Activated naive CD4-positive, alpha-beta T cell treated with anti-CD3 and anti-CD28 coated beads, Interleukin-2, amount 50 U/mL, for 16 hours (primary cell): ENCODE measurements at places on chromosomes 3 and 15.

DNA sequence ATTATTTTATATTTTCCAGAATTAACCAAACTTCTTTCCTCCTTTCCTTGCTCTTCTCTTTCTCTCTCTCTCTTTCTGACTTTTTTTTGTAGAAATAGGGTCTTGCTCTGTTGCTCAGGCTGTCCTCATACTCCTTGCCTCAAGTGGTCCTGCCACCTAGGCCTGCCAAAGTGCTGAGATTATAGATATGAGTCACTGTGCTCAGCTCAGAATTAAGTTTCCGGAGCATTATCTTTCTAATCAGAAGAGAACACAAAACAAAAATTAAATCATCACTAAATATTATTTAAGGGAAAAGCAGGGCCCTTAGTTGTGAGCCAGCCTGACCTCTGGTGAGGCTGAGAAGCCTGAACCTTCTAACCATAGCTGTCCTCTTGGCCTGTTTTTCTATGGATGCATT, 168.2 kb downstream of the SOX2 start:
- no peak for DNase-seq

DNA sequence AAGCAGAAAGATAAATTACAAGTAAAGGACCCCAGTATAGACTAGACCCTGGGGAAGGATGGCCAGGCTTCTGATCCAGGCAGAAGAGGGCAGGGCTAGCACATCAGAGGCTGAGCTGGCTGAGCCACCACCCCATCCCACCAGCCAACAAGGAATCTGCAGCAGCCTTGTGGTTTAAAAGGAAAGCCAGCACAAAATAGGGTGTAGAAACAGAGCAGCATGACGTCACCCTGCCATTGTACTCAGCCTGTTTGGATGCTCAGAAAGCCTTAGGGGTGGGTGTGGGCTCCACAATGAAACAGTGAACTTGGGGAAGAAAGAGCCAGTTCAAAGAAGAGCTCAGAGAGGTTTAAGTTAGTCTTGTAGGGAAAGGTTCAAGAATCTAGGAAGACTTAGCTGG, 28.2 kb downstream of the DUOX1 start:
- no peak for DNase-seq

GRCh38 chr3:115986555-115987207, 363.4 kb downstream of the GAP43 start:
- DNase-seq = no peak

DNA sequence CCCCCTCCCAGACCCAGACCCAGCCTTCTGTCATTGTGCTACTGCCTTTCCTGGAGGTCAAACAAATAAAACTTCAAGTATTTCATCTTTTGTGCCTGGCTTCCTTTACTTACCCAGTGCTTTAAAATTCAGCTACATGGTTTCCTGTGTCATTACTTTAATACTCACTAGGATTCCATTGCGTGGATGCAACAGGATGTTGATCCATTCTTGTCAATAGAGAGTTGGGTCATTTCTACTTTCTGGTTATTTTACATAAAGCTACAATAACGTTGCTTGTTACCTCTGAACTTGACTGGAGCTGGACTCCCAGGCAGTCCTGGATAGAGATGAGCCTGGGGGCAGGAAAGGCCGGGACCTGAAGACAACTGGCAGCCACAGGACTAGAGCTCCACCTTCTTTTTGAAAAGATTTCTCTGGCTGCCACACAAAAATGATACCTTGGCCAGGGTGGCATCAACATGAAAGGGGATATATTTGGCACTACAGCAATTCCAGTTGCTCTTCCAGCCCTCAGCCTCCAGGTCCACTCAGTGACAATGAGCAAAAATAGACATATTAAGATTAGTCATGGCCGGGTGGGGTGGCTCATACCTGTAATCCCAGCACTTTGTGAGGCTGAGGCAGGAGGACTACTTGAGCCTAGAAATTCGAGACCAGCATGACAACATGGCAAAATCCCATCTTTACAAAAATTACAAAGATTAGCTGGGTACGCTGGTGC, 23.3 kb upstream of the HEG1 start:
- no peak for DNase-seq

- DNase-seq = no peak
These were observed 219.7 kb downstream of the WNT5A start for GRCh38 chr3:55267206-55267930.

DNA sequence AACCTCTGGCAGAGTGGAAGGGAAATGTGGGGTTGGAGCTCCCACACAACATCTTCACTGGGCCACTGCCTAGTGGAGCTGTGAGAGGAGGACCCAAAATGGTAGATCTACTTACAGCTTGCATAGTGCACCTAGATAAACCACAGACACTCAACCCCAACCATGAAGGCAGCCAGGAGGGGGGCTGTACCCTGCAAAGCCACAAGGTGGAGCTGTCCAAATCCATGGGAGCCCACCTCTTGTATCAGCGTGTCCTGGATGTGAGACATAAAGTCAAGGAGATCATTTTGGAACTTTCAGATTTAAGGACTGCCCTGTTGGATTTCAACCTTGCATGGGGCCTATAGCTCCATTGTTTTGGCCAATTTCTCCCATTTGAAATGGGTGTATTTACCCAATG, 20.9 kb downstream of the TP63 start:
- DNase-seq = no peak

DNA sequence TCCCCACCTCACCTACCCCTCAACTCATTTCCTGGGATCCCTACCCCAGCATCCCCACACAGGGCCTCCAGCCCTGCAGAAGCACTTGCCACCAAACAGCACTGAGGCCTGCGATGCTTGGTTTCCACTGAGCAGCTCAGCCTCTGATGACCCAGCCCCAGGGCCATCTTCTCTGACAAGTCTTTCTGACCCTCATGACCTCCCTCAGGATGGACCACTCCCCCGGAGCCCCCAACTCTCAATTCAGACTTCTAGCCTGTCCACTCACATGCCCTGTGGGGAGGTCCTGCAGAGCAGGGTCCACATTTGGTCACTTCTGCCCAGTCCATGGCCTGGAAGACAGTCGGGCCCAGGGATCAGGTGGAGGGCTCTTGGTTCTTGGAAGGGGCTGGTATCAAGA, 63.4 kb upstream of the SPATA12 start:
- no peak for DNase-seq

GRCh38 chr15:88090481-88091011, 166.0 kb downstream of the NTRK3 start:
- DNase-seq = no peak

DNA sequence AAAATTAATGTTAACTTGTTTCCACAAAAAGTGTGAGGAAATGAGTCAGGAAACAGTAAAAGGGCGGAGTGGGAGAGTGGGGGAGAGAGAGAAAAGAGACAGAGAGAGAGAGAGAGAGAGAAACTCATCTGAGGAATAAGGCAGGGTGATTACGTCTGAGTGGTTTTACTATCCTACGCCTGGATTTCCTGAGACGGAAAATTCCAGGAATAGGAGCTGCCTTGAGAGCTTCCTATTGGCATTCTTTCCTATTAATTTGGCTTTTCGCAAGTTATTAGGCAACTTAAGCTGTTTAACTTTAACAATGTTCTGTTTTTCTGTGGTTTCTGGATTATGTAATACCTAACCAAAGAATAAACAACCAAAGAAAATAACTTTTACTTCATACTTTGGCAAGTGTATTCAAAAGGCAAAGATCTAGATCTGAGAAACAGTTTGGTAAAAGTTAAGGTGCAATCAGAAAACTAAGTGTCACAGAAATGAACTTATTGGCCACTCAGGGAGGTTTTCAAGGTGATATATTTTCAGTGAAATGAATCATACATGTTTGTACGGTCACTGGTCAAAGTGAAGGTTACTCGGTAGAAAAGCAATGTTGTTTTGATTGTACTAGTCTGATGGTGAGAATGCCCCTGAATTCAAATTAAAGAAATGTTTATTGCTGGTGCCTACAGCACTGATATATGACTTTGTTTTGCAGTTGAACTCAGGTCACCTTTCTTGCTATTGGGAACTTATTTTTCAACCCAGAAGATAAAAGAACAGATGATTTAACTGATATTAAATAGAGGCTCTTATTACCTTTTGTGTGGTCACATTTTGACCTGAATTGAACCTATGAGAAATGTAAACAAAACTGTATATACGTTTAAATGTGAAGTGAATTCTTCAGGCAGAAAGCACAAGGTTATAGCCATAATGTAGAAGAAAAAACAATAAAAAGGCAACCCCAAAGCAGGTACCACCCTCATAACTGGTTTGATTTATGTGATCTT, 39.9 kb upstream of the TNFSF10 start:
- DNase-seq = peak; percentile 29

DNA sequence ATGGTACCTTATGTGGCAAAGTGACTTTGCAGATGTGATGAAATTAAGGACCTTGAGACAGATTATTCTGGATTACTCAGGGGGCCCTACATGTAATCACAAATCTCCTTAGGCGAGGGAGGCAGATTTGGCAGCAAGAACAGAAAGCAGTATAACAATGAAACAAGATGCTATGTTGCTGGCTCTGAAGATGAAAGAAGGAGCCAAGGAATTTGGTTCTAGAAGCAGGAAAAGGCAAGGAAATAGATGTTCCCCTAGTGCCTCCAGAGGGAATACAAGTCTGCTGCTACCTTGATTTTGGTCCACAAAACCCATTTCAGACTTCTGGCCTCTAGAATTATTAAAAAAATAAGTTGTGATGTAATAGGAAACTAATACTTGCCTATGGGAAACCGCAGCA, 64.5 kb downstream of the PIK3R4 start:
- DNase-seq = no peak

DNA sequence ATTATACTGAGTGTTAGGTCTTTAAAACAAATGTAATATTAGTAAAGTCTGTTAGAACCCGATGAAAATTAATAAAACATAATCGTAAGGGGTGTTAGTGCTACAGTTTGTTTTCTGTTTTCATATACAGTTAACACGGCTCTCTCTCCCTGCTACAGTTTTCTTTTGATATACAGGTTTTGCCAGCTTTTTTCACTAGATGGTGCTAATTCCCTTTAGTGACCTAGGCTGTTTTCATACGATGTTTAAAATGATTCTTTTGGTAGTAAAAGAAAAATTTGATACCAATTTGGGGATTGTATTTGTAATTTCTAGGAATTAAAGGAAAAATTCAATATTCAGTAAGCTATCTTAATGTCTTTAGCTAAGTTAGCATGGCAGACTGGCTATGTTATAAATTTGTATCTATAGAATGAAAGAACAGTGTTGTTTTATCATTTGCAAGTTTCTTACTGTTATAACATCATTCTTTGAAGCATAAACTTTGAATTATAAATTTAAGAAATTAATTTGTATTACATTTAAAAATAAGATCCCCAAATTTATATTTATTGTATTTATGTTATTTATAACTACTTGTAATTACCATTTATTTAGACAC, 11.5 kb downstream of the APH1B start:
- no peak for DNase-seq

GRCh38 chr3:188918093-188918492, 253.7 kb upstream of the TPRG1 start:
- DNase-seq = no peak

DNA sequence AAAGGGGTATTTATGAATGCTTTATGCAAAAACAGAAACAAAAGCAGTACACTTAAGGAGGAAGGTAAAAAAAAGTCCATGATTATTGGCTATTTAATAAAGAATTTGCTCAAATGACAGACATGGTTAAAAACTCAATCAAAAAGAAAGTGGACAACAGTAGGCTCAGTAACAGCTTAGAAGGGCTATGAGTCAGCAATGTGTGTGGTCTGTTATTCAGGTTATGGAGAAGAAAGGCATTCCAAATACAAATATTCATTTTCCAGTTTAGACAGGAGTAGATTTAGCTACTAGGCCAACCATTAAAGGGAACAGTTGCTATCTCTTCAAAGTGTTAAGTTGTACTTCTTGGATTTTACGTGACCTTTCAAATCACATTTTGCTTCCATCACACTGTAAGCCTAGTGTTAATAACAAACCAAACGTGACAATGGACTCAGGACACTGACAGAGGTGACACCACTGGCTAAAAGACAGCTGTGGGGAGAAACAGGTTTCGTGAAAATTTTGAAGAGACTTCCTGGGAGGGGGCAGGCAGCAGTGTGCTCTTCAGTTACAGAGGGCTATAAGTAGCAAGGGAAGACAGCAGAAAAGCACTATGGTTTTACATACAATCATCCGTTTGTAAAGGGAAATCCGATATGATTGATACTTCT, 41.7 kb upstream of the MYO5C start:
- DNase-seq = no peak

DNA sequence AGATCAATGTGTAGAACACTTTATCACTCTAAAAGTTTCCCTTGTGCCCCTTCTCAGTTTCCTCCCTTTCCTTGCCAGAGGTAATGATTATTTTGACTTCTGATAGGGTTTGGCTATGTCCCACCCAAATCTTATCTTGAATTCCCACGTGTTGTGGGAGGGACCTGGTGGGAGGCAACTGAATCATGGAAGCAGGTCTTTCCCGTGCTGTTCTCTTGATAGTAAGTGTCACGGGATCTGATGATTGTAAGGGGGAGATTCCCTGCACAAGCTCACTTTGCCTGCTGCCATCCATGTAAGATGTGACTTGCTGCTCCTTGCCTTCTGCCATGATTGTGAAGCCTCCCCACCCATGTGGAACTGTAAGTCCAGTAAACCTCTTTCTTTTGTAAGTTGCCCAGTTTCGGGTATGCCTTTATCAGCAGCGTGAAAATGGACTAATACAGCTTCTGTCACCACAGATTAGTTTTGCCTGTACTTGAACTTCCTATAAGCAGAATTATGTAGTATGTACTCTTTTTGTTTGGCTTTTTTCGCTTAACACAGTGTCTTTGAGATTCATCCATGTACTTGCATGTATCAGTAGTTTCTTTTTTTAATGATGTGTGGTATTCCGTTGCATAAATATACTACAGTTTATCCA, 7.2 kb downstream of the FEM1B start:
- no peak for DNase-seq

DNA sequence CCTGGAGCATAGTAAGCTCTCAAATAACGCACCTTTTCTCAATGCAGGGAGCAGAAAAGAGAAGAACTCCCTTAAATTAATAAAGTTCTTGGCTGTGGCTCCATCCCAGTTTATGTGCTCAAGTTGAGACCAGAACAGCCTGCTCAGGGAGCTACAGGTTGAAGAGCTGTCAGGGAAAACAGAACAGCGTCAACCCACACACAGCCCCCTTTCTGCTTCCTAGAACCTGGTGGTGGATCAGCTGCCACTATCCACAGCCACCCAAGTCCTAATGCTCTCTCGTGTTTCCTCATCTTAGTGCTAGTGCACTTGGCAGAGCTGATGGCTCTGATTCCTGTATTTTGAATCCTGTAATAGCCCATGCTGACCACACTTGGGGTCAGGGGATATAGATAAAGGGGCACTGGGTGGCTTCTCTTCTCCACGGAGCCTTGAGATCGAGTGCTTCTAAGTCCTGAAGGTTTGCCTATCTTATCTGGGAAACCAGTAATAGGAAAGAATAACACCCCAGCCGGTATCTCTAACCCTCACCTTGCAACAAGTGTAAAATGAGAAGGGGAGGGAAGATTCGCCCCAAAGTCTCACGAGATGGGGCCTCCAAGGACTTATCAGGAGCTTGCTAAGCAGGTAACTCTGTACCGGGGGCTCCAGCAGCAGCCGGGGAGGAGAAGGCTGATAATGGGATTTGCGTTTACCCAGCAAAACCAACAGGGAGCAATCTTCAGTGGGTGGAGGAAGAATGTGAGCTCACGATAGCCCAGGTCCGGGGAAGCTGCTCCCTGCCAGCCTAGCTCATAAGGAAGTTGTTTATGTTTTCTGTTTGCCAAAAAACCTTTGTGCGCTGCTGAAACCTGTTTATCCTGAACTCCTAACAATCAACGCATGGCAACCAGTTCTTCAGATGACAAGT, 136.2 kb upstream of the ICE2 start:
- DNase-seq = no peak
